LHCN-M2 (cell line): ENCODE measurements at places on chromosomes 3 and 15. TPM values are rescaled to one million over a fixed set of nuclear protein-coding genes. Genes with fewer than 3 reads are reported as not detected.

MCF2L2 gene
- total RNA-seq = 0.13 and 0.23 TPM in 2 replicates

GRCh38 chr15:56205061-56205876 is 38.4 kb downstream of the RFX7 start:
- peak; percentile 29 for DNase-seq

CPA3 gene
- total RNA-seq = 1.3 and 1.9 TPM in 2 replicates

C2CD4A gene
- not detected in 2 replicates for total RNA-seq

MCTP2 gene
- 0.13 TPM in 1 of 2 replicates, not detected in the other for total RNA-seq
